ENCODE measurements at places on chromosomes 6 and 20.

- no peak for DNase-seq
Observed at GRCh38 chr6:43628393-43629103, 516 bp downstream of the GTPBP2 start.

GRCh38 chr20:51350941-51351631 is 191.4 kb downstream of the NFATC2 start:
- no peak for DNase-seq

- no peak for DNase-seq
Observed at GRCh38 chr6:108200631-108201030, 34.8 kb downstream of the NR2E1 start.

GRCh38 chr6:137936798-137937197 is 69.7 kb downstream of the TNFAIP3 start:
- no peak for DNase-seq

GRCh38 chr6:140041571-140042332 is 667.3 kb upstream of the CITED2 start:
- peak; percentile 34 for DNase-seq

- DNase-seq: no peak
Observed at GRCh38 chr6:12490904-12491571, 200.9 kb downstream of the EDN1 start.

- no peak for DNase-seq
Observed at GRCh38 chr20:36975099-36975818, 23.8 kb upstream of the SAMHD1 start.

GRCh38 chr20:32024683-32025295 is 14.6 kb downstream of the CCM2L start:
- DNase-seq: no peak

DNA sequence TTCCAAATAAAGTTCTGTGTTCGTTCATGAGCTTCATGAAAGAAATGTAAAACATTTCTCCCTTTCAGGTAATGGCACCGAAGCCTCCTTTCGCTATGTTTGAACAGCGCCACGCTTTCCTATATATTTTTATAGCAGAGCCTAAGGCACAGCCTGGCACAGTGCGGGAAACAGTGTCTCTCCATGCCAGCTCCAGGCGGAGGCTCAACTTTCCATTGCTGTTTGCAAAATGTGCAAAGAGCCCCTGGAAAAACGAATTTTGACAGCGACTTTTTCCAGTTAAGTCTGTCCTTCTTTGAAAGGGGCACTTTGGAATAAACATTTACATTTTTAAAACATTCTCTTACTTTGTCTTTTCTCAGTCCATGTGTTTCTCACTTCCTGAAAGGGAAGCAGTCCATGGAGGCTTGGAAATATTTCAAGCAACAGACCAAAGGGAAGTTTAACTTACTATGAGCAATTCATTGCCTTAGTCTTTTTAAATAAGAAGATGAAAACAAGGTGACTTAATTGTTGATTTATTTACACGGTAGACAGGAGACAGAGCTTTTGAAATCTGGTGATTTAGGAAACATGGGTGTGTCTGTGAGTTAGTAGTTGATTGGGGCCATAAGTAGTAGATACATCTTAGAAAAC is 769 bp downstream of the CCN6 start:
- no peak for DNase-seq

- no peak for DNase-seq
Observed at GRCh38 chr6:160239929-160240690, 18.5 kb downstream of the SLC22A2 start.

DNA sequence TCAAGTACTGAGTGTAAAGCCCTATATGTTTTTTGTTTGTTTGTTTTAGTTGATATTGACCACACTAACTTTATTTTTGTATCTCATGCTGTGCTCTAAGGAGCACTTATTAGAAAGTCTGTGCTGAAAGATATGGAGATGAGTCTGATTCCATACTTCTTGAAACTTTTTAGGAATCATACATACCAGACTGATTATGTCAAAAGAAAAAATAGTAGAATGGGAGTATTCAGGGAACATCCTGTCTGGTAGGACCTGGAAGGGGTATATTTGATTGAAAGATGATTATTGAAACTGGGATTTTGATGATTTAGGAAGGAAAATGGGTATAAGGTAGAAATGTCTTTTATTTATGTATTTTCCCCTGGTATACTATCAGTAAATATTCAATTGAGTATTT is 111.4 kb downstream of the QKI start:
- no peak for DNase-seq

DNA sequence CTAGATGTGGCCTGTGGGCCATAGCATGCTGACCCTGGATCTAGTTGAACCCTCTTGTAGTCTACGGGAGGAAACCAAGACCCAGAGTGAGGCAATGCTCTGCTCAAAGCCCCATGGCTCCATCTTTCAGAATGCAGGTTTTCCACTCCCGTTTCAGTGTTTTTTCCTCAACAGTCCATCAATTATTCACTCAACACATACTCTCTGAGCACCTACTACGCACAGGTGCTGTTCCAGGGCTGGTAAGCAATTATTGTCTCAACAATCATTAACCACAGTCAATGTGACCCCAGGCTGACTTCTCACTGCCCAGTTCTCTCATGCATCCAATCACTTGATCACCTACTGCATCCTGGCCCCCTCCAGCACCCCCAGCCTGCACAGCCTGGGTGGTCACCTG is 20.0 kb downstream of the MOCS1 start:
- DNase-seq: no peak

GRCh38 chr6:81985191-81985590 is 232.7 kb upstream of the TENT5A start:
- no peak for DNase-seq

GRCh38 chr20:1840817-1841553 is 54.2 kb upstream of the SIRPA start:
- DNase-seq: no peak

- no peak for DNase-seq
Observed at GRCh38 chr6:43982084-43982625, 145.1 kb downstream of the MRPL14 start.

- DNase-seq: no peak
Observed at GRCh38 chr6:119483908-119484307, 134.3 kb upstream of the MAN1A1 start.

DNA sequence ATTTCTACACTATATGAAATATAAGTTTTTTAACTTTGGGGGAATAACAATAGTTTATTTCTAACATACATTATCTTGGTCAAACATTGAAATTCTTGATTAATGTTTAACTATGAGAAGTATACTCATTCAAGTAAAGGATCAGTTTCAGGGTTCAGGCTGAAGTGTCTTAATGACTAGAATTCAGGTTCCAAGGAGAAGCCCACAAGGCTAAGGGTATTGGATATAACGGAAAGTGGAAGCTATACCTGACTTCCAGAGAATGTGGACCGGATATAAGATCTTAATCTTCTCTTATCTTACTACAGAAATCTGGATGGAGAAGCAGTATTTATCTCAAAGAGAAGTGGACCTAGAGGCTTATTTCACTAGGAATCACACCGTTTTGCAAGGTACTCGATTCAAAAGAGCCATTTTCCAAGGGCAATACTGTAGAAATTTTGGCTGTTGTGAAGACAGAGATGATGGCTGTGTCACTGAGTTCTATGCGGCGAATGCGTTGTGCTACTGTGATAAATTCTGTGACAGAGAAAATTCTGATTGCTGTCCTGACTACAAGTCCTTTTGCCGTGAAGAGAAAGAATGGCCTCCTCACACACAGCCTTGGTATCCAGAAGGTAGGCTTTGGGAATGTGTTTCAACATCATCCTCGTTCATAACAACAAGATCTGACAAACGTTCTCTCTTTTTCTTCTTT is at the start of gene TINAG:
TINAG (plus strand) TSS at position 153 of the 697 bp plus-strand sequence; CDS start at position 263, 110 bp downstream.
- no peak for DNase-seq

GRCh38 chr6:142705054-142705453 is 239.9 kb downstream of the HIVEP2 start:
- DNase-seq: no peak

- no peak for DNase-seq
Observed at GRCh38 chr6:128118401-128118800, 217.5 kb upstream of the THEMIS start.

GRCh38 chr20:62984666-62985443 is 21.9 kb downstream of the BHLHE23 start:
- DNase-seq: no peak

Data from NCI-H1436 treated with DMSO at 0.1 percent for 48 hours (cell line).